ENCODE measurements at places on chromosomes 13 and 19. TPM values are rescaled to one million over a fixed set of nuclear protein-coding genes. Genes with fewer than 3 reads are reported as not detected.
A peak's percentile ranks its signal among the peaks of the same experiment; 100 is the strongest.

Gene SERTM1
- total RNA-seq = 65.1 TPM

- peak; percentile 11 for DNase-seq
Observed at GRCh38 chr13:95641291-95642027, 3.0 kb downstream of the DZIP1 start.

DNA sequence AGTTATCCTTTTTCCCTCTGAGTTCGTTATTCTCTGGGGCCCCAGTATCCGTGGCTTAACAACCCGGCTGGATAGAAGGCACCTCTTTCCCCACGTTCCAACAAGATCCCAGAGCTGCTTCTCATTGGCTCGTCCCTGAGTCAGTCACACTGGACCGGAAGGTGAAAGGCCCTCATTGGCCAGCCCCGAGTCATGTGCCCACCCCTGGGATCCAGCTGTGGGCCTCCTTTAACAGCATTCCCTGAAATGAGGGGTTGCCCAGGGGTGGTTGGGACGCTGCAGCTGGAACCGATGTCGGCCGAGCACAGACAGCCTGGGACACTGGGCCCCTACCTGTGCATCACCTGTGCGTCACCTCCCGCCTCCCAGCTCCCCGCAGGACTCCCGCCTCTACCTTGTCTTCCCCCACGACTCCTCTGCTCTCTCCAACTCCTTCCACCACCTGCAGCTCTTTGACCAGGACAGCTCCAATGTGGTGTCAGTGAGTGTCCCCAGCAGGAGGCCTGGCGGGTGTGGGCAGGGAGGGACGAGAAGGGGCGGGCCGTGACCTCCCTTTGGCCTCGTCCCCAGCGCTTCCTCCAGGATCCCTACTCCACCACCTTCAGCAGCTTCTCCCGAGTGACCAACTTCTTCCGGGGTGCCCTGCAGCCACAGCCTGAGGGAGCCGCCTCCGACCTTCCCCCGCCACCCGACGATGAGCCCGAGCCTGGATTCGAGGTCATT lies 4.3 kb downstream of the TBC1D17 start:
- peak; percentile 28 for DNase-seq

- no peak for DNase-seq
Observed at GRCh38 chr13:21541980-21542379, 62.0 kb downstream of the MICU2 start.

Gene CEACAM3
- total RNA-seq = not detected

DNA sequence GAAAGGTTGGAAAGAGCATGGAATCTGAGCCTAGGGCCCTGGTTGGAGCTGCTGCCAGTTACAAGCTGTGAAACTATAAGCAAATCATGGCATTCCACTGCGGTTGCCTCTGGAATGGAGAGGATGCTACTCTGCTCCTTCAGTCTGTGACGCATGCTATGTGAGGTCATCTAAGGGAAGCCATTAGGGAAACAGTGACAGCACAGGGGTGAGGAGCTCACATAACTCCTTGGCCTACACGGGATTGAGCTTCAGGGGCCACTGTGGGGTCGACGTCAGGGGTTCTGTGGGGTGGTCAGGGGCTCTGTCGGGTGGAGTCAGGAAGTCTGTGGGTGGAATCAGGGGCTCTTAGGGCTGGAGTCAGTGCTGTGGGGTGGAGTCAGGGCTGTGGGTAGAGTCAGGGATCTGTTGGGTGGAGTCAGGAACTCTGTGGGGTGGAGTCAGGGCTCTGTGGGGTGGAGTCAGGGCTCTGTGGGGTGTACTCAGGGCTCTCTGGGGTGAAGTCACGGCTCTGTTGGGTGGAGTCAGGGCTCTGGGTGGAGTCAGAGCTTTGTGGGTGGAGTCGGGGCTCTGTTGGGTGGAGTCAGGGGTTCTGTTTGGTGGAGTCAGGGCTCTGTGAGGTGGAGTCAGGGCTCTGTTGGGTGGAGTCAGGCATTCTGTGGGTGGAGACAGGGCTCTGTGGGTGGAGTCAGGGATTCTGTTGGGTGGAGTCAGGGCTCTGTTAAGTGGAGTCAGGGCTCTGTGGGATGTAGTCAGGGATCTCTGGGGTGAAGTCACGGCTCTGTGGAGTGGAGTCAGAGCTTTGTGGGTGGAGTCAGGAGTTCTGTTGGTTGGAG lies 35.8 kb upstream of the MEDAG start:
- peak; percentile 81 for DNase-seq

Gene HS6ST3
- 0.15 TPM for total RNA-seq

DNA sequence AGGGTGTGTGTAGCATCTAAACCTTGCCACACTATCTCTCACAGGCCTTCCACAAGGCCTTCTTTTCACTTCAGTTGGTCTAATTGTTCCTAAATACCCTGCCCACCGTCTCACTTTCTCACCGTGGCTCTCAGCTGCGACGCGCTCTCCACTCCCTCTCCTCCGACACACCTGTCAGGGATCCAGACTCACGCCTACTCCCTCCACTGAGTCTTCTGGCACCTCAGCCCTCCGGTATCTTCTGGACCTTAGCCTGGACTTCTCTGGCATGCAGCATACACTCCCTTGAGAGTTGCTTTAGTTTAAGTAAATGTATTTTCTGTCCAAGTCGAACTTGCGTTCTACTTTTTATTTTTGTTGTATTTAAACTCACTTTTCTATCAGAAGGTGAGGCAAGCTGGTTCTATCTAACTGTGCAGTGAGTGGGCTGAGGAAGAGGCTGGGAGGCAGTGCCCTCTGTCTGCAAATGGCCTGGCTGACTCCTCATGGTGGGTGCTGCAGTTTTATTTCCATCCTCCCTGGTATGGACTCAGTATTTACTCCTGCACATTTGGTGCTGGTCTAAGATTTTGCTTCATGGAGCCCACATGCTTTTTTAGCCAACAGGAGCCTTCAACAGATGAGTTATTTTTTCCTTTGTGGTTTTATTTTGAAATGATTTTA lies 28.5 kb upstream of the ARGLU1 start:
- DNase-seq = no peak

DNA sequence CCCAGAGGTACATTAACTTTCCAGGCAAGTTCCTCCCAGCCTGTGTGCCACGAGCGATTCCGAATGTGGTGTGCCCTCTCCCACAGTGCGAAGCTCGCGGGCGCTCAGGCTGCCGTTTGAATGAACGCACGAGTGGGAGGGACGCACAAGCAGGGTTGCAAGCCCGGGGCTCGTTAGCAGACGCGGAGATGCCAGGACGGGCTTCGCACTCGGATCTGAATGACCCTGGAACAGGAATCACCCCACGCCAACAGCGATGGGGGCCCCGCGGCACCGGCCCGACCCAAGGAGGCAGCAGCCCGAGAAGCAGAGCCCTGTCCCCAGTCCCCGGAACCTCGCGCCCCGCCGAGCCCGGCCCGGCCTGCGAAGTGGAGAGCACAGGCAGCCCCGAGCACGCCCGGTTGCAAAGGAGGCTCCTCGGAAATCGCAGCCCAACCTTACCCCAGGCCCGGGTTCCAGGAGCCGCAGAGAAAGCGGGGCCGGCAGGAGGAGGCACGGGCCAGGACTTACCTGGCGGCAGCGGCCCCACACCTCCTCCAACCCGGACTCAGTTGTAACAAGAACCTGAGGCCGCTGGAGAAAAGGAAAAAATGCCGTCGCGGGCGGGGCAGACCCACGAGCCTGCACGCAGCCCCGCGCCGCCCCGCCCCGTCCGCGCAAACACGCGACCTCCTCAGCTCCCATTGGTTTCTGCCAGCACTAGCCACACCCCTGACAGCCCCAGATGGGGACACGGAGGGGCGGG lies at the start of gene SLC25A30:
Gene SLC25A30 (minus strand): TSS at position 584 of the 745 bp plus-strand sequence. CDS start 6,948 bp downstream, outside the sequence.
- DNase-seq = peak; percentile 91

DNA sequence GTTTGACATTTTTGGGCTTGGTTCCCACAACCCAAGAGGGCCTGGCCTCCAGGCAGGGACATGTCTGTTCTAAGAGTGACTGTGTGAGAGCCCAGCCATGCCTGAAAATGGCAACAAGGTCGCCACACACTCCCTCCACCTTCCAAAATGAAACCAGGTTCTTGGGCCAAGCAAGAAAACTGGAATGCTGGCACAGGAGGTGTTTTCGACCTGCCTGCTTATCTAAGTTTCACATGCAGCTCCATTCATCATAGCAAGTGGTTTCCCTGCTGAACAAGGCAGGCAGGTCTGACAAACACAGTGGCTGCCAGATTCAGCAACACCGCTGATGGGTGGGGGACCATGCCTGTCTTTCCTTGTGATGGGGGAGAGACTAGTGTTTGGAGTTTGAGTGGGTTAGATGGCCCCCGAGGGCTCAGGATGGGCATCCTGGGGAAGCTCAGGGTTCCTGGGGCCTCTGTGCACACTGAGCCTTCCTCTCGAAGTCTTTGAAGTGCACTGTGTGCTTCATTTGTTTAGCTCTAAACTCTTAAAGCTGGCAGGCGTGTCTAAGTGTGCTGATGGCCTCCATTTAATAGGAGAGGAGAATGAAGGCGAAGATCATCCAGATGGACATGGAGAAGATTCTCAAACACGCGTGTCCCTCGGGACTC lies 17.9 kb upstream of the GAS6 start:
- no peak for DNase-seq

DNA sequence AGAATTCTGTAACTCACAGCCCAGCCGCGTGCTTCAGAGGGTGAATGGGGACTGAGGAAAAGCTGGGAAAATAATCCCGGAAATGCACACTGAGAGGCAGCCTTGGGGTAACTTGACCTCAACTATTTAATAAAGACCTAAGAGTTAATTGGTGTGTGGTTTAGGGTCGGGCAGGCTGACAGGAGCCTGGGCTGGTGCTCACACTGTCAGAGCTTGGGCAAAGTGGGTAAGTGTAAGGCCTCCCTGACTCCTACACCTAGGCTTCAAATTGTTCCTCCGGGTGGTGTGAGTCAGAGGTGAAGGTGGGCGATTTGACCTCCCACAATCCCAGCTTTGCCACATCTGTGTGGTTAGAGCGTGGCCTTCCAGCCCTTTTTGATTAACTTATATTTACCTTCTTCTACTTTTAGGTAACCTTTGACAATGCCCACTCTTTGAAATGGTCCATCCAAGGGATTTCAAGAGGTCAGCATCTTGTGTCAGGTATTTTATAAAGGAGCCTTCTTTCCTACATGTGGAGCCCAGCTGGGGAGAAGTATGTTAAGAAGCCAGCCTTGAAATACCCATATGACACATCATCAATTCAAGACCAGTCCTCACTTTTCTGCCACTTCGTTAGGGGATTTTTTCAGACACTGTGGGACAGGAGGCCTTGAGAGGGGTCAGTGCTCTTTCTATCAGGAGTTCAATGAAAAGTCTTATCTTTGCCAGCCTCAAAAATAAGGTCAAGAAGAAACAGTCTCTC lies 114.2 kb downstream of the NUFIP1 start:
- no peak for DNase-seq

DNA sequence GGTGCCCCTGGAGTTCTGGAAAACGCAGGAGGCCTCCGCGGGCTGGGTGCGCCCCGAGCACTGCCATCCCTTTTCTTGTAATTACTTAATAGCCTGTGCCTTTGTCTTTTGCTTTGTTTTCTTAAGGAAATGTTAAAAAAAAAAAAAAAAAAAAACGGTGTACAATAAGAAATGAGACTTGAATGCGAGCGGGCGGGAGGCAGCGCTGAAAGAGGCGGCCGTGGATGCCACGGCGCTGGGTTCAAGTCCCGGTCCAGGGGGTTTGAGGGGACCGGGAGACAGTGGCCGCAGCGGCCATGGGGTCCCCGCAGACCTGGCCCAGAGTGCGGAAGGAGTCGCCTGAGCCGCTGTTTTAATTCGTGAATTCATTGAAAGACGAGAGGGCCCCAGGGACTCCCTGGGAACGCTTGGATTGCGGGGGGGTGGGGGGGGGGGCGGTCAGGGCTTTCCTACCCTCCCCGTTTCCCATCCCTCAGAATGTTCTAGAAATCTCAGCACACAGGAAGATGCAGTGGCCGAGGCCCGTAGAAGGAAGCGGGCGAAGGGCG lies 349.2 kb upstream of the ARGLU1 start:
- no peak for DNase-seq

GRCh38 chr13:40187324-40187795 lies 479.1 kb downstream of the FOXO1 start:
- DNase-seq = no peak

- DNase-seq = no peak
Observed at GRCh38 chr13:112454648-112455334, 78.6 kb downstream of the SPACA7 start.

DNA sequence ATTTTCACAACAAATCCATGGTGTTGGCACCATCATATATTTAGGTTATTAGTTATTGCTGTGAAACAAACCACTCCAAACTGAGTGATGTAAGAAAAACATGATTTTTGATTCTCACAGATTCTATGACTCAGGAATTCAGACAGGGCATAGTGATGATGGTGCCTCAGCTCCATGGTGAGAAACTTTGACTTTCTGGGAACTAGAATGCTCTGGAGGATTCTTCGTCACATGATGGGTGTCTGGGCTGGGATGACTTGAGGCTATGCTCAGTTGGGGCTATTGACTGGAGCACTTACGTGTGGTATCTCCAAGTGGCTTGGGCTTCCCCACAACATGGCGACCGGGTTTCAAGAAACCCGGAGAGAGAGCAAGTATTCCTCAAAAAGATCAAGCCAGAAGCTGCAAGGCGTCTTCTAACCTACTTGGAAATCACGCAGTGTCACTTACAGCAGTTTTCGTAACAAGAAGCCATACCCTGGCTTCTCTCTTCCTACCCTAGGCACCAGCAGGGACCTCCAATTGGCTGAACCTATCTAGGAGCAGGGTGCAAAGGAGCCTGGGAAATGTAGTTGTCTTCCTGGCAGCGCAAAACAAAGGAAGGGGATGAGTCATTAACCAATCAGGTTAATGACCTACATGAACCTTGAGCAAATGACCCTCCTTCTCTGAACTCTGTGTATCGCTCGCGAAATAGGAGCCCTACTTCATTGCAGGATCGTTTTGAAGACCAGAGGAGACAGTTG lies 22.4 kb downstream of the VAV1 start:
- no peak for DNase-seq

GRCh38 chr19:17282488-17283125 lies 906 bp downstream of the ANKLE1 start:
- peak; percentile 76 for DNase-seq

DNA sequence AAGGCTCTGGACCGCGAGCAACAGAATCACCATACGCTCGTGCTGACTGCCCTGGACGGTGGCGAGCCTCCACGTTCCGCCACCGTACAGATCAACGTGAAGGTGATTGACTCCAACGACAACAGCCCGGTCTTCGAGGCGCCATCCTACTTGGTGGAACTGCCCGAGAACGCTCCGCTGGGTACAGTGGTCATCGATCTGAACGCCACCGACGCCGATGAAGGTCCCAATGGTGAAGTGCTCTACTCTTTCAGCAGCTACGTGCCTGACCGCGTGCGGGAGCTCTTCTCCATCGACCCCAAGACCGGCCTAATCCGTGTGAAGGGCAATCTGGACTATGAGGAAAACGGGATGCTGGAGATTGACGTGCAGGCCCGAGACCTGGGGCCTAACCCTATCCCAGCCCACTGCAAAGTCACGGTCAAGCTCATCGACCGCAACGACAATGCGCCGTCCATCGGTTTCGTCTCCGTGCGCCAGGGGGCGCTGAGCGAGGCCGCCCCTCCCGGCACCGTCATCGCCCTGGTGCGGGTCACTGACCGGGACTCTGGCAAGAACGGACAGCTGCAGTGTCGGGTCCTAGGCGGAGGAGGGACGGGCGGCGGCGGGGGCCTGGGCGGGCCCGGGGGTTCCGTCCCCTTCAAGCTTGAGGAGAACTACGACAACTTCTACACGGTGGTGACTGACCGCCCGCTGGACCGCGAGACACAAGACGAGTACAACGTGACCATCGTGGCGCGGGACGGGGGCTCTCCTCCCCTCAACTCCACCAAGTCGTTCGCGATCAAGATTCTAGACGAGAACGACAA lies 1.8 kb downstream of the PCDH17 start:
- DNase-seq = peak; percentile 22

Gene SHD
- not detected for total RNA-seq

- no peak for DNase-seq
Observed at GRCh38 chr19:20472854-20473253, 92.7 kb downstream of the ZNF737 start.

All from ovary (tissue), 10 donors.